ENCODE measurements at places on chromosomes 2 and 18.

GRCh38 chr2:70870790-70871189, 35.2 kb upstream of the CD207 start:
- DNase-seq, result no peak

DNA sequence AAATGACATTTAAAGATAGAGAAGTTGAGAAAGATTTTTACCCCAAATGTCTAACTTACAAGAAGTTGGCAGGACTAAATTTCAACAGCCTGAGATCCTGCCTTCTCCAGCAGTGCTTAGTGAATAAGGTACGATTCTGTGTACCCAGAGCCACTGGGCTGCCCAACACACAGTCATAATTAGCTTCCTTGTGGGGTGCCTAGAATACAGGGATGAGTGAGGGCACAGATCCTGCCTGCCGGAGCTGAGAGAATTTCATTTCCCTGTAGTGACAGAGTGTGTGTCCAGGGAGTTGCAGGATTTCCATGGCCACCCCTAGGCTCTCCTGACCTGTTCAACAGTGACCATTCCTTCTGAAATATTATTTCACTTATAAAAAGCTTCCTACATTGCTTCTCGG, 27.0 kb downstream of the GREB1 start:
- DNase-seq, result no peak

DNA sequence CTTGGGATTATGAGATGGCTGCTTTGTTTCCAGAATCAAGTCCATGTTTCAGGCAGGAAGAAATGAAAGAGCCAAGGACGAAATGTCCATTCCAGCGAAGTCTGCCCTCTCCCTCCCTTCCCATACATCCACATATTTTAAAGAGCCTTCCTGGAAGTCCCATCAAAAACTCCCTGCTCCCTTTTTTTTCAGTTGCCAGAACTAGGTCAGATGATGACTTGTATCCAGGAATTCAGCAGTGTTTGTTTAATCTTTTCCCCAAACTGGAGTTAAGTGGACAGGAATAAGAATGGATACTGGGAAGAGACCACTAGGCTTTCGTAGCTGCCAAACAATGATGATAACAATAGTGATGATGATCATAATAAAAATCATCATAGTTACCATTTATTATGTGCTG, 198.7 kb downstream of the MEIS1 start:
- DNase-seq, result no peak

GRCh38 chr2:70981866-70982810, 3.7 kb downstream of the ANKRD53 start:
- no peak for DNase-seq

DNA sequence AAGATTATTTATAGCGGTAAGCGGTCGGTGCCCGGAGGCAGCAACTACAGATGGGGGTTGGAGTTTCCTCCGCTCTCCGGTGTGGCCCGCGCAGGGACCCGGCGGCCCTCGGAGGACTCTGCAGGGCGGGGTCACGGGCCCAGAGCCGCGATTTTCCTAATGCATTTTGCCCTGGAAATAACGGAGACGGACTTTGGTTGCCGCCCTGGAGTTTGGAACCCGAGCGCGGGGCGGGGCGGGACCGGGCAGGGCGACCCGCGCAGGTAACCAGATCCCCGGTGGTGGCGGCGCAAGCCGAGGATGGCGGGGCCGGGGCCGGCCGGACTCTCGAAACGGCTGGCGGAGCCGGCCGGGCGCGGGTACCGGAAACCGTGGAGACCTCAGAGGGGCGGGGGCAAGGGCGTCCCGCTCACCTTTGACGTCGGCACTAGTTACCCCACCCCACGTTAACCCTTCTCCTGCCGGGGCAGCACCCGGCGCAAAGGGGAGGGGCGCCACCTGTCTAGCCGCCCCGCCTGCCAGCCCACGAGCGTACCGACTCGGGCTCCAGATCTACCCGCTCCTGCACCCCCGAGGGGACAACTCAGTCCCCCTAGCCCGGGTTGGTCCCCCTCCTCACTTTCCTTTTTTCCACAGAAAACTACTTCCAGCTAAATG, 2.9 kb downstream of the CYP26B1 start:
- DNase-seq, result no peak

DNA sequence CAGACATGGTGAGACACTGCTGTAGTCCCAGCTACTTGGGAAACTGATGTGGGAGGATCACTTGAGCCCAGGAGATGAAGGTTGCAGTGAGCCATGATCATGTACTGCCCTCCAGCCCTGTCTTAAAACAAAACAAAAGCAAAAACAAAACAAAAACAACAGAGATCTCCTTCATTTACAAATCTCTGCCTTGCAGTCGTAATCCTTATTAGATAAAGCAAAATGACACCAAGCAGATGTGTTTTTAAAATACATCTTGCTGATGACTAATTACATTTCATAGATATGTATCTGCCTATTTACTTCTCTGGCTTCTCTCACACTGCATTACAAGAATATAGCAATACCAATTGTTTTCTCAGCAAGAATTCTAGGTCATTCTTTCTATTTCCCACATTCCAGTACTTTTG, 22.8 kb downstream of the NFE2L2 start:
- DNase-seq, result no peak

GRCh38 chr2:201827621-201828020, 21.3 kb downstream of the CDK15 start:
- no peak for DNase-seq

- DNase-seq, result no peak
Measured at GRCh38 chr2:68351997-68352396, 13.1 kb upstream of the PLEK start.
